ENCODE measurements at places on chromosomes 3 and 15. TPM values are rescaled to one million over a fixed set of nuclear protein-coding genes. Genes with fewer than 3 reads are reported as not detected.

The ZNF770 gene
- total RNA-seq = 28.3 TPM

The ZIC4 gene
- not detected for total RNA-seq

The CCDC32 gene
- total RNA-seq = 26.5 TPM

The EXOG gene
- 3.7 TPM for total RNA-seq

The TUSC7 gene
- not detected for total RNA-seq

The TMEM212 gene
- not detected for total RNA-seq

The OR5K1 gene
- total RNA-seq = not detected

The SUCNR1 gene
- total RNA-seq = 0.16 TPM

The GABRR3 gene
- not detected for total RNA-seq

The C3orf80 gene
- total RNA-seq = not detected

The CLDN16 gene
- total RNA-seq = not detected

The B3GNT5 gene
- 20.4 TPM for total RNA-seq

The C2CD4A gene
- total RNA-seq = not detected

The CATSPER2 gene
- total RNA-seq = 0.65 TPM

The SNX22 gene
- 0.40 TPM for total RNA-seq

The LMCD1 gene
- total RNA-seq = 24.7 TPM

The INSYN1 gene
- 0.52 TPM for total RNA-seq
